ENCODE measurements at places on chromosomes 2 and 18.

DNA sequence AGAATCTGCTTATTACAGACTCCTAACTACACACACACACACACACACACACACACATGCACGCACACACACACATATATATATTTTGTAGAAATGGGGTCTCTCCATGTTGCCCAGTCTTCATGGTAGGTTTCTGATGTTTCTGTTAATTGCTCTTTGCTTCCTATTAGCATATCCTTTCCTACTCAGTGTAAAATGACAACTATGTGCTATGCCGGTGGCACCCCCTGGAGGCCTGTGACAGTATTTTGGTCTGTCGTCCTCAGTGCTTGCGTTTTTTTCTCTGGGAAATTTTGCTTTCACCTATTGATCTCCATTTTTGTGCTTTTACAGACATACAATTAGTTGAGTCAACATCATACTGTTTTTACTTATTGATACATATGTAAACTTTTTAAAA is 322.1 kb downstream of the LRRTM1 start:
- DNase-seq = no peak

GRCh38 chr2:223328578-223328977 is 273.6 kb downstream of the SCG2 start:
- DNase-seq = no peak

GRCh38 chr2:166331468-166331867 is 44.3 kb downstream of the SCN9A start:
- no peak for DNase-seq

GRCh38 chr2:218030409-218031195 is 27.8 kb upstream of the TNS1 start:
- no peak for DNase-seq

DNA sequence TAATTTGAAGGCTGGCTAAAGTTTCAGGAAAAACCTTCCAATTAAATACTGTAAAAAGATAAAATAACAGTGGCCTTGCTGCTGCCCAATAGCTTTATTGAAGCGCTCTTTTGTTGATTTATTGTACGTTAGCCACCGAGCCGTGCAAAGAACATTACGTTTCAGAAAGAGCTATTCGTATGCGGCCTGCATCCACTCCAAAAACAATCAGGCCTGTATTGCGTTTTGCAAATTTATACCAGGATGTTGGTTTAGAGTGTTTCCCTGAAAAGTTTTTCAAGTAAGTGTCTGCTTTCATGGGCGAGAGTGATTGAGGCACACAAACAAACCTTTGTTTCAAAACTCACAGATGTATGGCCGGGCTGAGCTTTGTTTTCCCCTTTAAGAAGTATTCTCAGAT is 257.2 kb upstream of the SALL3 start:
- no peak for DNase-seq

DNA sequence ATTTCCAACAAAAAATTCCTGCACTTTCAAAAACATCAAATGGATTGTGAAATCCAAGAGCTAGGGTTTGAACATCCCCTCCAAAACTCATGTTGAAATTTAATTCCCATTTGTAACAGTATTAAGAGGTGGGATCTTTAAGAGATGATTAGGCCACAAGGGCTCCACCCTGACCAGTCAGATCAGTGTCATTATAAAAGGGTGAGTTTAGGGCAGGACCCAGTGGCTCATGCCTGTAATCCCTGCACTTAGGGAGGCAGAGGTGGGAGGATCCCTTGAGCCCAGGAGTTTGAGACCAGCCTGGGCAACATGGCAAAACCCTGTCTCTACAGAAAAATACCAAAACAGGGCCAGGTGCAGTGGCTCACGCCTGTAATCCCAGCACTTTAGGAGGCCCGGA is 8.9 kb downstream of the GTF3C2 start:
- DNase-seq = no peak

- DNase-seq = no peak
Observed at GRCh38 chr18:26696786-26697185, 148.4 kb upstream of the KCTD1 start.

- DNase-seq = no peak
Observed at GRCh38 chr2:84841577-84841976, 39.3 kb downstream of the TRABD2A start.

- no peak for DNase-seq
Observed at GRCh38 chr18:36128530-36128870, 640 bp downstream of the SLC39A6 start.

GRCh38 chr2:317501-318424 is 29.9 kb upstream of the ALKAL2 start:
- DNase-seq = peak; percentile 52

DNA sequence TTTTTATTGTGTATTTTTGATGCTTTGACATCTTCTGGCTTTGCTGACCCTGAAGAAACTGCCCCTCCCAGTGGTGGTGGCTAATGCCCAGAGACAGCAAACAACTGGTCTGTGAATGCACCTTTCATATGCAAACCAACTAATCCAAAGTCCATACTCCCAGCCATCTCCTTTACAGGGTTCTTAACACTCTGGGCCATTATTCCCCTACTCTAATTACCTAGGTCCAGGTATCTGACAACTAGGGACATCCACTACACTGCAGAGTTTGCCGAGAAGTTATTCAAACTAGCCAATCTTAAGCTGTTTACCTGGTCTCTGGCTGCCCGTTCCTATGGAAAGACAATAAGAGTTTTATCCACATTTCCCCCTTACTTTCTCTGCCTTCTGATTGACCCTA is 73.6 kb downstream of the FSHR start:
- DNase-seq = no peak

DNA sequence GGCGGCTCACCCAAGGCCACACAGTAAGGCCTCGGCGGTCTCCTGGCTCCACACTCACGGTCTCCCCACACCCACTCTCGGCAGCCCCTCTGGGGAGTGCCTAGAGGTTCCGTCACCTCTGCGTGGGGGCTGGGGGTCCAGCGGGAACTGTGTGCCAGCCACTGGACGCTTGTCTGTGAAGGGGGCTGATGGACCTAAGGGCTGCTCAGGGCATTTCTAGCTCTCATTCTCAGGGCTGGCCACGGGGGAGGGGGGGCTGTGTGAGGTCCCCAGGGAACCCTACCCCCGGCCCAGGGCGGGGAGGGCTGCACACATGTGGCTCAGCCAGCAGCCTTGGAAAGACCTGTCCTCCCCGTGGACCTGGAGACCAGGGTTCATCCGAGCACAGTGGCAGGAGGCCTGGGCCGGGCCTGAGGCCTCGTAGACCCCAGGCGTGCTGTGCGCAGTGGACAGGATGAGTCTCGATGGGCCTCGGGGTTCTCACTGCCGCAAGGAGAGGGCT is 27.1 kb upstream of the ODC1 start:
- DNase-seq = no peak

GRCh38 chr2:124254621-124255020 is 229.5 kb downstream of the CNTNAP5 start:
- no peak for DNase-seq

DNA sequence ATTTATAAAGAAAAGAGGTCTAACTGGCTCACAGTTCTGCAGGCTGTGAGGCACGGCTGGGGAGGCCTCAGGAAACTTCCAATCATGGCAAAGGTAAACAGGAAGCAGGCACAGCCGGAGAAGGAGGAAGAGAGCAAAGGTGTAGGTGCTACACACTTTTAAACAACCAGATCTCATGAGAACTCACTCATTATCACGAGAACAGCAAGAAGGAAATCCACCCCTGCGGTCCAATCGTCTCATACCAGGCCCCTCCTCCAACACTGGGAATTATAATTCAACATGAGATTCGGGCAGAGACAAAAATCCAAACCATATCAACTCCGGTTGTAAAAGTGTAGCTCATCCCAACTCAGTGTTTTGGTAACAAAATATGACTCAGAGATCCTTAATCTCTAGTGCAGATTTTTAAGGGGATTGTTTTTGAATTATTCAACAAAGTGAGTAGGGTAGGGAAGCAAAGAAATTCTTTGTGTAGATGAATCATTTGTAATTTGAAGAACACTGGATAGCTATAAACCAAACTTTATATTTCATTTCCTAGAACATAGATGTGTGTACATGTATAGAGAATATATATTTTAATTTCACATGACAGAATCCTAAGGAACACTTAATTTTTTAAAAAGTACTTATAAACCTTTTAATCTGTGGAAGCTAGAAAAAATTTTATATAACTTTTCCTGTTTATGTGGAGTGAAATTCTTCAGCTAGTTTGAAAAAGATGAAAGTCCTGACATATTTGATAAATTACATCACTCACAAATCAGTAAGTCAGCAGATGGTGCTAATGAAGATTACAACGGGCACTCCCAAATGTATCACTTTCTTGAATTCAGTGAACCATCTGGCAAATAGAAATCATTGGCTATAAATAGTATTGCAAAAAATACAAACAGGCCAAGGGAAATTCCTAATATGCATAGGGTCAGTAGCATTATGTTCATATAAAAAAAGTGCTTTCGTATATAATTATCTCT is 130.1 kb downstream of the OLA1 start:
- no peak for DNase-seq

GRCh38 chr2:31067259-31067658 is 71.0 kb downstream of the GALNT14 start:
- no peak for DNase-seq

GRCh38 chr18:73352546-73352945 is 484.8 kb upstream of the NETO1 start:
- DNase-seq = no peak

DNA sequence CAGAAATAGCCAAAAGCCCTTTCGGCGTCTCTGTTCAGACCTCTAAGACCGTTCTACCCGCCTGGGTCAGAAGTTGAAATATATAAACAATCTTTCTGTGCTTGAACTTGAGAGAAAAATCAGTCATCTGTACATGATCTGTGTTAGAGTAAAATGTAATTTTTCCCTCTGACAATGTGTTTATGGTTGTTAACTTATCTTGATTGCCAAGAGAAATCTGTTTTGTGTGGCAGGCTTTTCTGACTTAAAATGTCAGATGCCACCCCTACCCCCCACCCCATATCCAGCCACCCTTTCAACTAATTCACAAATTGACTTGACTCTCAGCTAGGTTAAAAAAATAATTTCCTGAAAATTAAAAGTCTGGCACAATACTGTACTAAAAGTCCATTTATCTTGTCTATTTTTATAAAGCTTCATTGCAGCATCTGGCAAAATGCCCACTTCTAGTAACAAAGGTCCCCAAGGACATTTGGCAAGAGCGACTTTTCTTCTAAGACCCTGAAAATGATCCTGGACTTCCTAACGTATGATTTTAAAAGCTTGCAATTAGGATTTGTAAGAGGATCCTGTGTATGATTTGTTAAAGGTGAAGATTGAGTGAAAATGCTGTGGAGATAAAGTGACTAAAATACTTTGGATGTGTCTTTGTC is 304.2 kb downstream of the EPHA4 start:
- DNase-seq = no peak

DNA sequence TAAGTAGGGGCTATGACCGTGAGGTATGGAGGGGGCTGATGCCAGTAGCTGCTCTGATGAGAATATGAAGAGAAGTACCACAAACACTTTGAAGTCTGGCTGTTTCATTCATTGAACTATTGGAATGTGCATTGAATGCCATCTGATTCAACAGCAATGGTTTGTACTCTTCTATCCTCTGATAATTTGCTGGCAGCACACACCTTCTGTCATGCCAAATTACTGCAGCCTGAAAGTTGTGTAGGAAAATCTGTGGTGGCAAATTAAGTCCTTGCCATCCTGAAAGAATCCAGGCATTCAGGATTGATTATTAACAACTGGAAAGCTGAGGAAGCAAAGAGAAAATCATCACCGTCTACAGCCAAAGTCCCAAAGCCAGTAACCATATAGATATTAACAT is 711.2 kb downstream of the NRXN1 start:
- no peak for DNase-seq

DNA sequence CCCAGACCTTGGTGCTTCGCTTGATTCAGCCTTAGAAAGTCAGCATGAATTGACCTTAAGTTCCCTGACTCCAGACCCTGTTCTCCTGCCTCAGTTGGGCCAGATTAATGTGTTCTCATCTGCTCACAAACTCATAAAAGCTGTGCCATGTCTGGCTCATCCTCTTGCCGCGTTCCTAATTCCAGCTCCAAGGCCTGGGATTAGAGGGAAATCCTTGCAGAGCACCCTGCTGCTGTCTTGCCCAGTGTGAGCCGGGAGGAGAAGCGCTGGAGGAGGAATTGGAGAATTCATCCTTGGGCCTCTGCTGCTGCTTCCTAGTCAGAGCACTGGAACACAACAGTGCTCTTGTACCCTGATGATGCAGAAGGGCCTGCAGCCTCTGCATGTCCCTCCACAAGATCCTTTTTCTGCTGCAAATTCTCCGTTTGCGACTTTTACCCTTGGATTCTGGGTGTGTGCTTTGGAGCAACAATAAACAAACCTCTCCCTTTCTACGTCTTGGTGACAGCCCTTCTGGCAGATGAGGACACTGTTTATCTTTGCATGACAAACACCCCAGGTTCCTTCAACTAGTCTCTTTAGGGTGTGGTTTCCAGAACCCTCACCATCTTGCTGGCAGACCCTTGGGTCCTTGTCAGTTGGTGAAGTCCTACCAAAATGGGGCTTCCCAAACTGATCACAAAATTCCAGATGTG is 46.9 kb upstream of the CNGA3 start:
- DNase-seq = no peak

DNA sequence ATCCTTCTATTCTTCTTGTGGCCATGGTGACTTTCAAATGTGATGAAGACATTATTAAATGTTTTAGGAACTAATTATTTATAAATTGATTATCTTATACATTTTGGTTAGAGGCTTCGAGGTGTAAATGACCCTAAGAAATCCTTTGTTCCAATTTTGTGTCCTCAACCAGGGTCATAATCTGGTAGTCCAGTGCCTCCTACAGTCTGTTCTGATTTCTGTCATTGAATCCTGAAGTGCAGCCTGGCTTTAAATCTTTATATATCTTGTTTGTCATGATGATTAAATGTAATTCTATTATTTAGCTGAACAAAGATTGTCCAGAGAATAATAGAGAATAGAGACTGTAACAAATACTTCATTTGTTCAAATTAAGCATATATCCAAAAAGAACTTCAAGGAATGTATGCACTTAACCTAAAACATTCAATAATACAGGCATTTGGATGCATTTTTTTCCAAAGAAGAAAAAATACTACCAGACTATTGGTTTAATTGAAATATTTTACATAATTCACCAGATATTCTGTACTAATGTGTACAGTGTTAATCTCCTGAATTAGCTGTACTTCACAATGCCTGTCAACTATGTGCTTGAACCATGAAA is 89.8 kb downstream of the PRPF40A start:
- DNase-seq = no peak

DNA sequence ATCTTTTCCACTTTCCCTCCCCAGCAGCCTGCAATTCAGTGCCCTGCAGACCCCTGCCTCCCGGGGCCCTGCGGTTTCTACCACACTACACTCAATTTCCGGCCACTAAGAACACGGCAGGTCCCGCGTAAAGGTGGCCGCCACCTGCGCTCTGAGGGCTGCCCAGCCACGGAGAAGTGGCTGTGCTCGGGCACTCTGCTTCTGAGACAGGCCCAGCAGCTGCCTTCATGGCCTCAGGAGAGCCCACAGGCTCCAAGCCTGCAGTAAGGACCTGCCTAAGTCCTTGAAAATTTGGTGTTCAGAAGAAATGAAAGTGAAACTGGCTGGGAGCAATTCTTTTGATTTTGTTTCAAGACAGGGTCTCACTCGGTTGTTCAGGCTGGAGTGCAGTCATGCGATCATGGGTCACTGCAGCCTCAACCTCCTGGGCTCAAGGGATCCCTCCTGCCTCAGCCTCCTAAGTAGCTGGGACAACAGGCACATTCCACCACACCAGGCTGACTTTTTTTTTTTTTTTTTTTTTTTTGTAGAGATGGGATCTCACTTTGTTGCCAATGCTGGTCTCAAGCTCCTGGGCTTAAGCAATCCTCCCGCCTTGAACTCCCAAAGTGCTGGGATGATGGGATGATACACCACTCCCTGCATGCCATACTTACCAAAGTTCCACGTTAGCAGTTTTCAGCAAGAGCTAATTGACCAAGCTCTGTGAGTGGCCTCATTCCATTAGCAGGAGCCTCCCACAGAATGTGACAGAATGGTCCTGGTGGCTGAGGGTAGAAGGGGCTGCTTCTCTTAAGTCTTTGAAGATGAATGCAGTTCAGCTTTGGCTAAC is 14.6 kb upstream of the ALPP start:
- no peak for DNase-seq

Measured in NK-92 treated with Interleukin-12 subunit alpha and Interleukin-12 subunit beta, amount 100 ng/mL, for 24 hours (cell line).